ENCODE measurements at places on chromosomes 3 and 15.

DNA sequence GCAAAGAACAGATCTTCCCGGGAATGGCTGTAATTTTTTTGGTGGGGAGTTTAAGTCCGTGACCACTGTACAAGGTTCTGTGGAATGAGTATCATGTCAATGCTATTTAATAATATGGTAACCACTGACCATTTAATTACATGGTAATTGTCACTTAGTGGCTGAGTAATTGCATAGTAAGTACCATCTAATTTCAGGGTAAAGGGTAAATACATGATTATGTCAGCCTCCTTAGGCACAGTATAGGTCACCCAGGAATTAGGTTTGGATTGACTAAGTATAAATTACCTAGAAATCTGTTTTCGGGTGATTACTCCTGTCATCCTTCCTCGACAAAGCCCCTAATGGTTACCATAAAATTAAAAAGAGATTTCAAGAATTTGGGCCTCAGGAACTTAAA is 120.1 kb upstream of the AGBL1 start:
- DNase-seq, result no peak

DNA sequence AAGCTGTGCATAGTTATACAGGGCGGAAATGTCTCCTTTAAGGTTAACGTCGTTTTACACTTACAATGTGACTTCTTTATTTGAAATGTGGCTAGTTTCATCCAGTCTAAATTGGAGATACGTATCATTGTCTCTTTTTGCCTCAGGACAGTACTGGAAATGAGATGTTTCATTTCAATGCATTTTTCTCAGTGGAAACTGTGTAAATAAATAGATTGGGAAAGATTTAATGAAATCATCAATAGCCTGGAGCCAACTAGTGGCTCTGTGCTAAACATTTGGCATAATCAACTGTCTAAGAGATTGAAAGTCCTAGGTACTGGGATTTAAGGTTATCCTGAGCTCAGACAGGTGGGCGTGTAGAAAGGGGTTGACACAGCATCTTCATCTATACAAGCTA is 691.5 kb upstream of the CCDC54 start:
- no peak for DNase-seq

DNA sequence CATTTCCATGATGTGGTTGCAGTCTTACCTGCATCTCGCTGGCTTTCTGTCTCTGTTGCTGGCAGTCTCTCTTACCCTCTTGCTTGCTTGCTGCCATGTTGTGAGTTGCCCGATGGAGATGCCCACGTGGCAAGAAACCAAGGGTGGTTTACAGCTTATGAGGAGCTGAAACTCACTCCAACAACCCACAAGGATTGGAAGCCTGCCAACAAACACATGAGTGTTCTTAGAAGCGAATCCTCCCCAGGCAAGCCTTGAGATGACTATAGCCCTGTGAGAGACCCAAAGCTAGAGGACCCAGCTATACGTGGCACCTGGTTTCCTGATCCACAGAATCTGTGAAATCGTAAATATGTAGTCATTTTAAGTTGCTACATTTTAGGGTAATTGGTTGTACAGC is 490.9 kb upstream of the ADAMTS9 start:
- no peak for DNase-seq

DNA sequence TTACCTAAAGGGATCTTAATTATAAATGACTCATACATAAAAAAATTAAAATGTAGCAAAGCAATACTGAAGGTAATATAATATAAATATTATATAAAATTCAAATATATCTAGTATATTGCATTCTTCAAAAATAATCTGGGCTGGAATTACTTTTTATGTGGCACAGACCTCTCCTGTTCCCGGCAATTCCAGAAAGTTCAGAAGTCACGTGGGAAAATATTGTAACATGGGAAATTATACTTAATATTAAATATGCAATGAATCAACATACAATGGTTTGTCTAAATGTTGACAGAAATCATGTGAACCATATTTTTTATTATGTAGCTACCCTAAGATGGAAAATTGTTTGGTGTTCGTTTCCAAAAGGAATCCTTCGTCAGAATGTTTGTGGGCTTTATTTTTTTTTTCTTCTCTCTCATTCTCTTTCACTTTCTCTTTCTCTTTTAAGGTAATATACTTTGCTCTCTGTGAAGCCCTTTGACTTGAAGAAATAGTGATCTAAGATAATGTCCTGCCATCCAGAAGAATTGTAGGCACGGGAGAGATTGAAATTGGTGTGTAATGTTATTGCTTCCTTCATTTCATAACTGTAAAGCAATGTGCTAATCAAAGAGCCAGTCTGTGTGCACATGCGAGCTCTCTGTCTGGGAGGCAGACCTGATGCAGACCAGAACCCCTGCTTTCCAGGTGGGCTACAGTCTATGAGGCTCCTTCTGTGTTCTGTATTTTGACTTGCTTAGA is 559.4 kb downstream of the NR2F2 start:
- no peak for DNase-seq

DNA sequence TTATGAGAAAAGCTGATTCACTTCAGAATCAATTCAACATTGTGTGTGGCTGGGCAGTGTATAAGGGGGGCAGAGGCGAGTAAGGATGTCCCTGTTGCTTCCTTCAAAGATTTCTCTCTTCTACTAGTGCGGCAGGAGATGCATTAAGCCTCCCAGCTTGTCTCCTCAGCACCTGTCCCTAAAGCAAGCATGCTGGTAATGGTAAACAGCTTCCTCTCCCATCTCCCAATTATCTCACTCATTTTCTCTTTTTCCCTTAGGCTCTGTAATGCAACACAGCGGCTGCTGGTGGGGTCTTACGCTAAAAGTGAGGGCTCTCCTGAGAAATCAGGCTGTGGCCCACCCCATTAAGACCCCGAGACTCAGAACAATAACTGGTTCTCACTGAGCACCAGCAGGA is 306.4 kb upstream of the ROPN1 start:
- DNase-seq, result no peak

DNA sequence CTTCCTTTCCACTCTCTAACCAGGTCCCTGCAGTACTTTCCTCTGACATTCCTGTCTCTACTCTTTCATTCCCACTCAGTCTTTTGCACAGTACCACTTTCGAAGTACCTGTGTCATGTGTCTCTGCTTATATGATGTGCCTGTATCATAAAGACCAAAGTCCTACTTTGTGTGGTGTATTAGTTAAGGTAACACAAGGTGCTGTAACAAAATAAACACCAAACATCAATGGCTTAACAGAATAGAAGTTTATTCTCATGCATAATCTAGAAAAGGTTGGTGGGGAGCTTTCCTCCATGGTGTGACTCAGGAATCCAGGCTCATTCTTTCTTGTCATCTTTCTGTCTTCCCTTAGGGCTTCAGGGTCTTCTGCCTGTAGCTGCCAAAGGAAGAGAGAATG is 3.3 kb downstream of the TMED3 start:
- no peak for DNase-seq

- DNase-seq, result no peak
These were observed 72.3 kb downstream of the CD200R1L start for GRCh38 chr3:112774293-112774926.

GRCh38 chr3:156509189-156510174 is 45.4 kb downstream of the SSR3 start:
- DNase-seq, result no peak

DNA sequence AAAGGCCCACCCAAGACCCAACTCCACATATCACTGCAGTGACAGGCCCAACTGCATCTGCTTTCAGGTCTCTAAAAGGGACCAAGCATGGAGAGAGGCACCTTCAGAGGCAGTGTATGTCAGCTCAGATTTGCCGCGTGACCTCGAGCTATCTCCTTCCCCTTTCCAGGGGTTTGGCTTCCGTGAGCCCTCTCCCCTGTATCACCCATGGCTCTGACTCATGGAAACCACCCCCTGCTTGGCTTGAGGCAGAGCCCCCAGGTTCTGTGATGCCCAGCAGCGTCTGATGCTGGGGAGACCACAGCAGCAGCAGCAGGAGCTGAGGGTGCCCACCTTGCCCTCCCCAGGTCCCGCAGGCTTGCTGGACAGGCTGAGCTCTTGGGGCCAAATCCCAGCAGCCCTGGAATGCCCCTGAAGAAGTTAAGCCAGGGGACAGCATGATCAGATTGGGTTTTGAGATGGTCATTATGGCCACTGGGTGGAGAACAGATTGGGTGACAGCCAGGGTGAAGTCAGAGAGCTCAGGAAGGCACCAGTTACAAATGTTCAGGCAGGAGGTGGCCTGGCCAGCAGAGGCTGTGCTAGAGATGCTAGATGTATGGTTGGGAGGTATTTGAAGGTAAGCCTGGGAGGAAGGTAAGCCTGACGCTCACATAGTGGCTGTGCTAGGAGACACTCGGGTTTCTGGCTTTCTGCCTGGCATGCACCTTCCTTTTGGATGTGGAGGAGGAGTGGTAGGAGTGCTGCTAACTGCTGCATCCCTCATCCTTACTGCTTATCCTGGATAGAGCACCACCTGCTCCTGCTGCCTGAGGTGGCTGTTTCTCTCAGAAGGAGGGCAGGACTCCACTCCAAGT is 42.9 kb downstream of the FGD5 start:
- DNase-seq, result no peak

DNA sequence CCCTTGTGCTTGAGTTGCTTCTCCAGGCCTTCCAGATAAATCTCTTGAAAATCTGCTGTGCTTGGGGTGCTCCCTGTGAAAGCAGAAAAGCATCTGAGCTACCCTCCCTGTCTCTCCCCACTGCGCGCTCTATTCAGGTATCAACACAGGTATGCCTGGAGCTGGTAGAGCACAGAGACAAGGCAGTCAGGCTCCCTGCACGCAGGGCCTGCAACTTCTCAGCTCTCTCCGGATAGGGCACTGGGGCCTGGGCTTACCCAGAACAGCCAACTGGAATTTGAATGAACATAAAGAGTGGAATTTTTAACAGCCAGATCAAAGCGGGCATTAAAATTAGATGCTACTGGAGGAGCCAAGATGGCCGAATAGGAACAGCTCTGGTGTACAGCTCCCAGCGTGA is 183.6 kb downstream of the XXYLT1 start:
- no peak for DNase-seq

DNA sequence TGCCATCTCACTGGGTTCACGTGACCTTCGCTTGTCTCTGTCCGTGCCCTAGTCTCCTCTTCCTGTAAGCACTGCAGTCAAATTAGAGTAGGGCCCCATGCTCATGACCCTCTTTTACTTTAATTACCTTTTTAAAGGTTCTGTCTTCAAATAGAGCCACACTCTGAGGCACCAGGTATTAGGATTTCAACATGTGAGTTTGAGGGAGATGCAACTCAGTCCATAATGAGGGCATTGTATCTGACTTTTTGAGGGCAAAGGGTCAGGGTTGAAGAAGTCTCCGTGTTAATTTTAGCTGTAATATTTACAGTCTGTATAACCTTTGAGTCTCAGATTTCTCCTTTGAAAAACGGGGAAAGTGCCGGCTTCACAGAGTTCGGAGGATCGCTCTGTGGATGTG is 82.9 kb downstream of the CHRNA7 start:
- no peak for DNase-seq

GRCh38 chr3:62161371-62161770 is 212.0 kb downstream of the FEZF2 start:
- no peak for DNase-seq

- no peak for DNase-seq
These were observed 28.5 kb downstream of the GREM1 start for GRCh38 chr15:32746116-32746857.

DNA sequence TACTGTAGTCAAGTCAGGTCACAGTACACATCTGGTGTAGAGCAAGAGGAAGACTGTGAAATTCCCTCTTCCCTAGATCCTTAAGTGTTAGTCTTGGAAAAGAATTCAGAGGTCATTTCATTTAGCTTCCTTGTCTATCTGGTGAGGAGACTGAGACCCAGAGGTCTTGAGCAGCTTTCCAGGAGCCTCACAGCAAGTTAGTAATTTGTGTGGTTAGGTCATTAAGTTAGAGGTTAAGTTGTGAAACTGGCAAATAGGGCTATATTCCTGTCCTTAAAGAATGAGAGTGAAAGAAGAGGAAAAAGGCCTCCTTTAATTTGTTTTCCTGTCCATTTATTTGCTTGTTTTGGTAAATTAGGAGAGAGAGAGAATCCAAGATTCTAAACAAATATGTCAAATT is 9.0 kb downstream of the PODXL2 start:
- DNase-seq, result no peak

GRCh38 chr3:102066470-102066869 is 217.2 kb downstream of the NFKBIZ start:
- DNase-seq, result no peak

DNA sequence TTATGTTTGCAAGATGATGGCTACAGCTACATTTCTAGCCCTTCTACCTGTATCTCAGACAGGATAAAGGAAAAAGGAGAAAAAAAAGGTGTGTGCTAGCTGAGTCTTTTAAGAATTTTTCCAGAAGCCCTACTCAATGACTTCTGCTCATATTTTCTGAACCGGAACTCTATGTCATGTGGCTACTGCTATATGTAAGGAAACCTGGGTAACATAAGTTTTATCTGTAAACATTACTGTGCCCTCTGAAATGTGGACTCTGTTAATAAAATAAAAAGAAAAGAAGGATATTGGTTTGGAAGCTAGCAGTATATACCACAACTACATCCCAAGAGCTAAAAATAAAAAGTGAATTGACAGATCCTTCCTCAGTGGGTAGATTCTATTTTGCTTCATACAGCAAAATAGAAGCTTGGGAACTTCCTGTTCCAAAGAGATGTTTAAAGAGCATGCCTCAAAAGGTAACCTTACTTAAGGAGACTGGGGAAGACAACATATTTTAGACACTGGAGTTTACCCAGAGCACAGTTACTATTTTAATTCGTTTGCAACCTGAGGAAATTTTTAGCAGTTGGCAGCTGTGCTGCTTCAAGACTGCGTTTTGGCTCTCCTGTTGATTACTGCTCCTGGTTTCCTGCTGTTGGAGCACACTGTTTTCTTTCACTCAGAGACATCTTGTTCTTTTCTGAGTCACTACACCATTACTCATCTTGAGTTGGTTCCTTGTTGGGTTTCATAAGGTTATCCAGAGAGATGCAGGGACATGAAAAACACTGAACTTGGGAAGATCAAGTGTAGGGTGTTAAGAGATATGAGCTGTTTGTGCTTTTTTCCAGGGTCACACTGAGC is 280.7 kb downstream of the NFKBIZ start:
- DNase-seq, result no peak

DNA sequence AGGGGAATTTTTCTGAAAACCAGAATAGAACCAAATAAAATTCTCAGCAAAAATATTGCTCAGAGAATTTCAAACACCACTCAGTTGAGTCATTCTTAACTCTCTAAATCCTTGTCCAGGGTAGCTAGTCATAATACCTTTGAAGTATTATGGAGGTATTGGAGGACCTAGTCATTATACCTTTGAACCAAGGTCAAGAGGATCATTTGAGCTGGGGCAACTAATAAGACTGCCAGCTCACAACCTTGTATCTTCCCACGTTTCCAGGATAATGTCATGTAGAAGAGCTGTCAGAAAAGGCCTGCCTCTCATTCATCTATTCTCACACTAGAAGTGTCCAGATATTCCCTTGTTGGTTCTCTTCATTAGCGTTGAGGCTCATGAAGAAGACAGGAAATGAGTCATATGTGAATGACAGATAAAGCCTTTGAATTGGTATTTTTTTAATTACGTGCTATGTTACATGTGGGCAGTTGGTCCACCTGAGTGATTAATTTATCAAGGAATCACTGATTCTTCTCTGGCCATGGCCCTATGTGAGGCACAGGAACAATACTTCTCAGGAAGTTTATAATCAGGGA is 48.3 kb downstream of the TOPAZ1 start:
- DNase-seq, result no peak

GRCh38 chr3:48546203-48546829 is 10.3 kb downstream of the PFKFB4 start:
- DNase-seq, result peak; percentile 19

GRCh38 chr3:37849146-37849923 is 12.3 kb upstream of the CTDSPL start:
- DNase-seq, result no peak
